ENCODE measurements at places on chromosomes 13 and 19.

- DNase-seq, result no peak
Observed at GRCh38 chr19:35512831-35513627, 420 bp downstream of the DMKN start.

DNA sequence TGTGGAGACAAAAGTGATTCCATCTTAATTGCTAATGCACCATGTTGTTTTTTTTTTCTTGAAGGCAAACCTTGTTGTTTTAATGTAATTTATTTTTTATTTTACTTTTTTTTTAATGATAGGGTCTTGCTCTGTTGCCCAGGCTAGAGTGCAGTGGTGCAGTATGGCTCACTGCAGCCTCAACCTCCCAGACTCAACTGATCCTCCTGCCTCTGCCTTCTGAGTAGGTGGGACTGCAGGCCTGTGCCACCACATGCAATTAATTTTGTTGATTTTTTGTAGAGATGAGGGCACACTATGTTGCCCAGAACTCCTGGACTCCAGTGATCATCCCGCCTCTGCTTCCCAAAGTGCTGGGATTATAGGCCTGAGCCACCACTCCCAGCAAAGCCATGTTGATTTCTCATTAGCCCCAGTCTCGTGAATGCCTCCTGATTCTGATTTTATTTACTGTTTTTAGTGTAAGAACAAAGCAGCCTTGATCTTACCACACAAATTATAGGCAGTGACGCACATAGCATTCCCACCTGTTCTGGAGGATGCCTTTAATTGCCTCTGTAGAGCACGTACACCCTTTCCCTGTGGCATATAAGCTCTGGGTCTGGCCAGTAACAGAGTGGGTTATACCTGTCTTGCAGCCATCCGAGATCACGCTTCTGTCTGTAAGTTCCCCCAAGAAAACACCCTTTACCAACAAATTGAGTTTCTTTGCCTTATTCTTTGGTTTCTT lies 150.4 kb downstream of the GGACT start:
- no peak for DNase-seq

DNA sequence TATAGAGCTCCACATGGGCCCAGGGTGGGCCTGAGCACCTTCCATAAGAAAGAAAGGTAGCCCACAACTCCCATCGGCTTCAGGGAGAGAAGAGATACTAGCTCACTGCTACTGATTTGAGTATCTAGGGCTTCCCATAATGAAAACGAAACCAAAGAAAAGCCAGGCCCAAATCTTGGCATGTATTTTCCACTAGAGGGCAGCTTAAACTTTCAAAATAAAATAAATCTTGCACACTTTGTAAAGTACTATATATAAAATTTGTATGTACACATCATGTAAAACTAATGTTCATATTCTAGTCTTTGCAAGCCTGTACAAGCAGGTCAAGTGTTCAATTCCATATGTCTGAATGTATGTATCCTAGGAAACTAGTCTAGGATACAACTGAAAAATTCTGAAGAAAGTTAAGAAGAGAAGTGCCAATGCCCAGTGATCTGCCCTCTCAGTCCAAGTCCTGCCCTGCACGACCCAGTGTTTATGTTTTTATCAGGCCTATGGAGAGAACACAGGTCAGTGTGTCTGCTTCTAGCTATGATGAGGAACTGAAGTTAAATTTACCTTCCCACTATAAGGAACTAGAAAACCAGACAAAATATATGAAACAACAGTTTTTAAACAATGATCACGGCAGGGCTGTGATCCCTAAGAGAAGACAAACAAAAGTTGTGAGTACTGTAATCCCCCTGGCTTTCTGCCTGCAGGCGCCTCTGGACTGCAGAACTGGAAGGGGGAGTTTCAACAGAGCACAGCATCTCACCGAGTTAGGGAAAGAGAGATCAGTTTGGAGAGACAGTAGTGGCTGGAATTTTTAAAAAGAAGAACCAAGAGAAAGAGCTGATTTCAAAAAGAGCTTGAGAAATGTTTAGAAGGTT lies 475.7 kb downstream of the UQCRFS1 start:
- peak; percentile 55 for DNase-seq

GRCh38 chr13:41495044-41495443 lies 37.7 kb downstream of the RGCC start:
- no peak for DNase-seq

DNA sequence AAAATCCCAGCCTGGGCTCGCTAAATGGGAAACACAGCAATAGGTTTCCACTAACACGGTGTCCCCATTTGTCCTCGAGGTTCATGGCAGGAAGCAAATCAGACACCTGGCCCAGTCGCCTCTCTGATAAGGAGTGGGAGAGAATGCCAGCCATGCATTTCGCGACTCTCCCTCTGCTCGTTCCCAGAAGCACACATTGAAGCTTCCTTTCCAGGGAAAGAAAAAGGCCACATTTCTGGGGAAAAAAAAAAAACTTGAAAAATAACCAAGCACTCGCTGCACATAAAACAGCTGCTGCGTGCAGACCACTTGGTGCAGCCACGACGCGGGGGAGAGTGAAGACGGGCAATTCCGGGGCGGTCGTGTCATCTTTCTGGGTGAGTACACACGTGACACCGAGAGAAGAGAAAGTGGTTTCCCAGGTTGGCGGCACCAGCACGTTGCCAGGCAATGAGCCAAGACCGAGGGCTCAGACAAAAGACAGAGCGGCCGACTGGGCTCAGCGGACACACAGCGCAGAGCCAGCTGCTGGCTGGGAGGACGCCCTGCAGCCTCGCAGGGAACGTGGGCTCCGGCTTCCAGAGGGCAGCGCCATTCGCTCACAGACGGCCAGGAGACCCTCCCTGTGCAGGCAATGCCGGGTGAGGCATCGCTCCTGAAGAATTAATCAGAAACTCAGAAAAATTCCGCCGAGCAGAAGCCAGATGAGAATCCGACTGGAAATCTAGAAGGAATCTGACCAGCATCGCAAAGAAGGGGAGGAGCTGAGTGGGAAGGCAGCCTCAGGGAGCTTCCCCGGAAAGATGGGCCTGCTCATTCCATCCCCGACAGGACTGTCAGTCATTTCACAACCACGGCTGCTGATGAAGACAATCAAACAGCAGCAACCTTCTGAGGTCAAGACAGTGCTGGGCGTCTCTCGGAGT lies 83.2 kb upstream of the IRS2 start:
- DNase-seq, result peak; percentile 7

DNA sequence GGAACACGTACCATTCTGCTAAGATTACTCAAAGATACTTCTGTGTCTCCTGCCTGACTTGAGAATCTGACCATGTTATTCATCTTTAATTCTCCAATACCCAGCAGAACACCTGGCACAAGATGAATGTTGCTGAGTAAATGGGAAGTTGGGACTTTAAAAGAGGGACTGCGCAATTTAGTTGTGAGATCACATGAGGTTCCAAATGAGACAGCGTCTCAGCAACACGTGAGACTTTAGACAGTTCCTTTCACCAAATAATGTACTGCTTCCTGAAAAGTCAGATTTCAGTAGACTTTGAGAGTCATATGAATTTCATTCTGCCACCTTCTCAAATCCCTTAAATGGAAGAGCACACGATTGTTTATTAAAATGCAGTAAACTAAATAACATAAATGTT lies 36.7 kb downstream of the DOCK9 start:
- no peak for DNase-seq

GRCh38 chr13:90968166-90968904 lies 379.2 kb upstream of the MIR17HG start:
- DNase-seq, result peak; percentile 3

GRCh38 chr19:17909003-17909732 lies 23.6 kb upstream of the CCDC124 start:
- DNase-seq, result no peak

DNA sequence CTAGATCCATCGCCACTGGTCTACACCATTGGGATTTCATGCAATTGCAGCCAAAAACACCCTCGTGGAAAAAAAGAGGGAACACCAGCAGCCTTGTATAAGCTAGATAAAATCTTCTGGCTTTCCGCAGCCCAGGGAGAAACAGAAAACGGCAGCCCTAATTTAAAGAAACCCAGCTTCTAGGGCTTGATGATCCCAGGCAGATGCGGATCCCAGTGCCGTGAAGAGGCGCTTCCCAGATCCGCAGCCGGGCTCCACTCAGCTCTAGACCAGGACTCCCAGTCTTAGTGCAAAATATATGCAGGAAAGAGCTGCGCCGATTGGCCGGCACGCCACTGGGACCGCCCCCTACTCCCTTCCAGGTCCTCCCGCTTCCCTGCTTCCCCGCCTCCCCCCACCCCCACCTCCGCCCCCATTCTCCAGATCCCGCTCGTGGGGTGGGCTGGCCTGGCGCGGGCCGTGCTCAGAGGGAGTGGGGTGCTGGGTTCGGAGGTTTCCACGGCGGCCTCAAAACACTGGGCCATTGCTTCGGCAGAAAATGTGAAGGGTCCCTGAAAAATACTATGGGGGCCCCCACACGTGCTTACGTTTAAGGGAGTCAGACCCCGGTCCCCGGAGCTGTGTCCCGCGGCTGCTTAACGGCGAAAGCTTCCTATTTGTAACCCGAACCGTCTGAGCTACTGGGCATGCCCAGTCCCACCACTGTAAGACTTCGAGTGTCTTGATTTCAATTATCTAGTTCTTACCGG lies 63.1 kb downstream of the SERP2 start:
- DNase-seq, result peak; percentile 95

GRCh38 chr19:14528419-14529253 lies 758 bp upstream of the TECR start:
- DNase-seq, result no peak

GRCh38 chr19:33812388-33813330 lies 16.0 kb downstream of the KCTD15 start:
- DNase-seq, result no peak

DNA sequence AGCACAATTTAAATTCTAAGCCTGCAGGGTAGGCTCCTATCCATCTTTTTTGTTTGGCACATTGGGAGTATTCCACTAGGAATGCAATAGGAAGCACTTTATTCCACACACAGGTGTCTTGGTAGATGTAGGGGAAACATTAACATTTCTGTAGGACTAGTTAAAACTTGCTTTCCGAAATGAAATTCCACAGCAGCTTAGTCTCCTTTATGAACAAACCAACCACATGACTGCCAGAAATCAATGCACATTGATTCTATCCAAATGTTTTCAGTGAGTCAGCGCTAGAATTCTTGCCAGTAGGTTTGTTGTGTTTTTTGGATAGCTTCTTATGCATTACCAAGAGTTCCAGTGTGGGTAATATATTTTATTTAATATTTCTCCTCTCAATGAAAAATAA lies 207.9 kb upstream of the CSNK1A1L start:
- DNase-seq, result no peak

DNA sequence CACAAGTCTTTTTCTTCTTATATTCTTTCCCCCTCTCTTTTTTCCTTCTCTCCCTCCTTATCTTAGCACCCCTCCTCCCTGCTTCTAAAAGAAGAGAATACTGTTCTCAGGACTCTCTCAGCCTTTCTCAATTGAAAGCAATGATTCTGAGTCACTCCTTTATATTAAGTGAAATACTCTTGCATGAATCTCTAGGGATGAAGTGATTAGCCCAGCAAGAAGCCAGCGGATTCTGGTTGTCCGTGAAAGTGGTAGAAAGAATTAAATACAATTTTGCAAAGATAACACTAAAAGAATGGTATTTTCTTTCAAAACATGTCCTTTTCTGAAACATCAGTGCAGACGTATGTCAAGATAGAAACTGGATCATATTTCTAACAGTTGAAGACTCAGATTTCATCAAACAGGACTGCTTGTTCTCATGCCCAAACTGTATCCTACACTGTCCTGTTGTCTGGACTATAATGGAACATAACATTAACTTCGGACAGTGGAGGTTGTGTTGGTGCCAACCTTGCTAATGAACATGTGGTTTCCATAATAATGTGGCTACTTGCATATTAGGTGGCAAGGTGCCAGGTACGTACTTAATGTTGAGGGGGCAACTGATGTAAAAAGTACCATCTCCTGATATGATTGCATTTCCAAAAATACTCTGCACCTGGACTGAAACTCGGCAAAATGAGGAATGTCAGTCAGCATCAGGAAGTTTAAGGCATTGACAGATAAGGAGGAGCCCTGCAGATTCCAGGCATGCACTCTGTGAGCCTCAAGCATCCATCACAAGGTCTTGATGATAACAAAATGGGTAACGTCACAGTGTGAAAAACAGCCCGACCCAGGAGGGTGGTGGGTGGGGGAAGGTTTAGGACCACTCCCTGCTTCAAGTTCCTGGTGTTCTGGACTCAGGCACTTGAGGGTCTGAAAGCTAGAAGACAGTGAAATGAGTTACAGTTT lies 357.2 kb downstream of the DLEU7 start:
- no peak for DNase-seq

DNA sequence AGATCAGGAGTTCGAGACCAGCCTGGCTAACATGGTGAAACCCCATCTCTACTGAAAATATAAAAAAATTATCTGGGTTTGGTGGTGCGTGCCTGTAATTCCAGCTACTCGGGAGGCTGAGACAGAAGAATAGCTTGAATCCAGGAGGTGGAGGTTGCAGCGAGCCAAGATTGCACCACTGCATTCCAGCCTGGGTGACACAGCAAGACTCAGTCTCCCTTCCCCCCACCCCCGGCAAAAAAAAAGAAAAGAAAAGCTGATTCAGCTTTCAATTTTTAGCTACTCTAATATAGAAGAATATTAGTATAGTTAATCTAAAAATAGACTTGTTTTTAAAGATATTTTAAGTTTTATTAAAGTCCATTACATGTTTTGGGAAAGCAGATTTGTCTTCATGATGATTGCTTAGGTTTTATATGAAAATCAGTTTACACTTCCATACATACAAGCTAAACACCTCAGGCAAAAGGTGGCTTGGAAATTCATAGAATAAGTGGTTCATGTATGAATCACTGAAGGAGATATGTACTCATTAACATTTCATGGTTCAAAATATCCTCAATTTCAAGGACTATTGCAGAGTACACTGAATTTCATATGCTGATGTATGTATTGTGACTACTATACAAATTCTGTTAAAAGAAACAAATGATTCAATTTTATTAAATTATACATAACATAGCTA lies 165.2 kb downstream of the TDRD3 start:
- no peak for DNase-seq

- no peak for DNase-seq
Observed at GRCh38 chr13:46041419-46041839, 11.1 kb downstream of the ZC3H13 start.

Data from putamen (tissue), 1 donor.